Right lobe of liver (tissue), 6 donors: ENCODE measurements at places on chromosomes 3 and 15.

DNA sequence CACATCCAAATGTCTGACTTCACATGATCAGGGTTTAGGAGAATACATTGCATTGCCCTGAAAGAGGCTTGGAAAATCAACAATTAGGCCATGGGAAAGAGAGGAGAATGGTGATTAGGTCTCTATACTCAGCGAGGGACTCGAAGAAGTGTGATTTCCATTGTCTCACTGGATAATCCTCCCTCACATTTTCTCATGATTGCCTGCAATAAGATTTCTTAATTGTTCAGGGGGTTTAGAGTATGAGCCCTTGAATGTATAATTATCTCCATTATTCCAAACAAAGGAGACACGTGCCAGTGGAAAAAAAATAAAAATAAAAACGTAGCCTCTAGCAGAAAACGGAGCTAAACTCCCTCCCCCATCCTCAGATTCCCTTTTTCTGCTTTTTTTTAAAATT lies 173.2 kb downstream of the TPRG1 start:
- DNase-seq = no peak
- H3K36me3 ChIP-seq = no peaks in the 10 kb centered on the region
- H3K27ac ChIP-seq = no peak overlapping the region
- no peak overlapping the region for H3K4me3 ChIP-seq
- H3K27me3 ChIP-seq = no peaks in the 10 kb centered on the region
- H3K4me1 ChIP-seq = no peaks in the 10 kb centered on the region

- H3K27me3 ChIP-seq = no peaks in the 10 kb centered on the region
- peaks cover 8% of the 10 kb centered on the region for H3K4me1 ChIP-seq
- no peaks in the 10 kb centered on the region for H3K36me3 ChIP-seq
- DNase-seq = no peak
These were observed 2.2 kb downstream of the MYRIP start for GRCh38 chr3:39811561-39811960.

DNA sequence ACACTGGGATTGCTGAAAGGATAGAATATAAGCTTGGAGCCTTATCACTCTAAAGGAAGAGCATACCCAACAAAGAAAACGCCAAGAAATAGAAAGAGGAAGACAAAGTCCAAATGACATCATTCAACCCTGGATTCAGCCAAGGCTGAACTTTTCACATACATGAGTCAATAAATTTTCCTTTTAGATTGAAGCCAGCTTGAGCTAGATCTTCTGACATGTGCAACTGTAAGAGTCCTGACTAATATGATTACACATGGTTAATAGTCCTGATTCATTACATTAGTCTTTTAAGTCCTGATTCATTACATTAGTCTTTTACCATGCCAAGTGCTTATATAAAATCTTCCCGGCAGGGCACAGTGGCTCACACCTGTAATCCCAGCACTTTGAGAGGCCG lies 13.6 kb upstream of the DENND6A start:
- H3K36me3 ChIP-seq = no peaks in the 10 kb centered on the region
- H3K27ac ChIP-seq = no peak overlapping the region
- H3K4me1 ChIP-seq = no peaks in the 10 kb centered on the region
- no peaks in the 10 kb centered on the region for H3K27me3 ChIP-seq

DNA sequence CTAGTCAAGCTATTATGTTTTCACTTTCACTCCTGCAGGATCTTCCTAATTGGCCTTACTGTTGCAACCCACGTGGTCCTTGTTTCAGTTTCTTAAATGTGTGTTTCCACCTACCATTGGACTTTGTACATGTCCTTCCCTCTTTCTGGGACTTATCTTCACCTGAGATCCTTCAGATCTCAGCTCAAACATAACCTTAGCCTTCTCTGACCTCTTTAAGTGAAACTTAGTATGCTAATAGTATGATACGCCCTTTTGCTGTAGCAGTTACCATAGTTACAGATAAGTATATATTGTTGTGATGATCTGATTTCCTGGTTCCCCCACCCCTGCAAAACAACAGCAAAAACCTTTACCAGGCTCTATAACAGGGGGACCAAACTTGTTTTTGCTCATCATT lies 35.2 kb downstream of the U2SURP start:
- no peaks in the 10 kb centered on the region for H3K4me1 ChIP-seq
- no peak overlapping the region for H3K27ac ChIP-seq
- H3K36me3 ChIP-seq = peaks cover 35% of the 10 kb centered on the region
- no peaks in the 10 kb centered on the region for H3K27me3 ChIP-seq
- no peak overlapping the region for H3K4me3 ChIP-seq
- no peak for DNase-seq

DNA sequence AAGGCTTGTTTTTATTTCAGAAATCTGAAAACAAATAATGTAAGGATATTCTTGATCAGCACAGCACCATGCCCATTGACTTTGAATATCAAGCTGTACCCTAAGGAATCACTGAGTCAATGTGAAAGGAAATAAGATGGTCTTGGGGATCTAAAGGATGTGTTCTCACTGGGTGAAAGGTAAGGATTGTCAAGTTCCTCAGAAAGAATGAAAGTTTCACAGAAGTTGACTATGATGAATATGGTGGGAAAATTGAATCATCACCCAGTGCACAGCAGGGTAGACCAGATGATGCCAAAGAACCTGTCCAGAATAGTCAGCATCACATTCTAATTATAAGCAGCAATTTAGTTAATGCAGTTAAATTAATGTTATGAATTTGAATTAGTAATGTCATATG lies 16.2 kb downstream of the ERC2 start:
- H3K36me3 ChIP-seq = no peaks in the 10 kb centered on the region
- no peak for DNase-seq
- H3K27me3 ChIP-seq = no peaks in the 10 kb centered on the region
- no peak overlapping the region for H3K4me3 ChIP-seq
- H3K27ac ChIP-seq = no peak overlapping the region
- H3K4me1 ChIP-seq = no peaks in the 10 kb centered on the region

- H3K4me1 ChIP-seq = peaks cover 62% of the 10 kb centered on the region
- H3K36me3 ChIP-seq = no peaks in the 10 kb centered on the region
- DNase-seq = no peak
- H3K4me3 ChIP-seq = no peak overlapping the region
These were observed 25.5 kb upstream of the KLF13 start for GRCh38 chr15:31300981-31301672.

- DNase-seq = no peak
- no peaks in the 10 kb centered on the region for H3K36me3 ChIP-seq
- no peaks in the 10 kb centered on the region for H3K27me3 ChIP-seq
- no peak overlapping the region for H3K27ac ChIP-seq
- no peaks in the 10 kb centered on the region for H3K4me1 ChIP-seq
These were observed 3.1 kb downstream of the RBP2 start for GRCh38 chr3:139473155-139473771.

GRCh38 chr15:54528021-54528420 lies 549.8 kb downstream of the UNC13C start:
- H3K27me3 ChIP-seq = no peaks in the 10 kb centered on the region
- no peak overlapping the region for H3K4me3 ChIP-seq
- H3K4me1 ChIP-seq = no peaks in the 10 kb centered on the region

DNA sequence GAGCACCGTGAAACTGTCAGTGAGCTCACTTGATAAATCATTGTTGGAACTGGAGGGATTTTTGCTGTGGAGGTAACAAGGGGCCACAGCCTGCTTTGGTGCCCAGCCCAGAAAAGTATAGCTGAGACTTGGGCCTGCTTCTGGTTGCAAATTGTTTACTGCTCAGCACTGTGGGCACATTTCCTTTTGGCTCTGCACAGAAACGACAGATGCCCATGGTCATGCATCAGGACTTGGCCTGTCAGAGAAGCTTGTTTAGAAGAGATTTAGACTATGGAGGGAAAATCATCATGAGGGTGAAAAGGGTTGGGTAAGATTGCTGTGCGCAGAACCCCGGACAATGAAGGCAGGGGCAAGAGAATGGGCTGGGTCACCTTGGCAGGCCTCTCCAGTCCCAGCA lies 286.1 kb upstream of the CTNNB1 start:
- H3K27me3 ChIP-seq = no peaks in the 10 kb centered on the region
- H3K27ac ChIP-seq = no peak overlapping the region
- H3K4me1 ChIP-seq = no peaks in the 10 kb centered on the region
- DNase-seq = no peak
- H3K36me3 ChIP-seq = no peaks in the 10 kb centered on the region

GRCh38 chr3:39915027-39915426 lies 105.6 kb downstream of the MYRIP start:
- H3K4me1 ChIP-seq = no peaks in the 10 kb centered on the region
- DNase-seq = no peak
- H3K4me3 ChIP-seq = no peak overlapping the region
- H3K36me3 ChIP-seq = no peaks in the 10 kb centered on the region

DNA sequence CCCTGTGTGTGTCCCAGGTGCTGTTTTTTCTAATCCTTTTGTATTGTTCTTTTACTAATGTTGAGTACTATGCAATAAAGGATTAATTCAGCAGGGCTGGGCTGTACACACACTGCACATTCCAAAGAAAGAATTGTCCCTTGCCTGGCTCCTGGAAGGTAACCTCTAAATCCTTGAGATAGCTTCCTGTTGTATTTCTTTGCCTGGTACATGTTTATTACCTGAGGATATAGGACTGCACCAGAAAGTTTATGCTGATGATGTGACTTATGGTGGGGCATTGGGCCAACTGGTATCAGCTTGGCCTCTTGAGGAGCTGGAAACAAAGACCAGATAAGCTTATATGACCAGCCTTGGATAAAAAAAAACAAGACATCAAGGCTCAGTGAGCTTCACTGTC lies 26.6 kb upstream of the FAN1 start:
- no peaks in the 10 kb centered on the region for H3K4me1 ChIP-seq
- no peaks in the 10 kb centered on the region for H3K27me3 ChIP-seq
- H3K4me3 ChIP-seq = no peak overlapping the region
- no peaks in the 10 kb centered on the region for H3K36me3 ChIP-seq
- H3K27ac ChIP-seq = no peak overlapping the region

GRCh38 chr15:74278207-74278606 lies 42.1 kb downstream of the CCDC33 start:
- H3K4me1 ChIP-seq = no peaks in the 10 kb centered on the region
- H3K27ac ChIP-seq = no peak overlapping the region
- DNase-seq = no peak
- H3K4me3 ChIP-seq = no peak overlapping the region
- no peaks in the 10 kb centered on the region for H3K36me3 ChIP-seq

DNA sequence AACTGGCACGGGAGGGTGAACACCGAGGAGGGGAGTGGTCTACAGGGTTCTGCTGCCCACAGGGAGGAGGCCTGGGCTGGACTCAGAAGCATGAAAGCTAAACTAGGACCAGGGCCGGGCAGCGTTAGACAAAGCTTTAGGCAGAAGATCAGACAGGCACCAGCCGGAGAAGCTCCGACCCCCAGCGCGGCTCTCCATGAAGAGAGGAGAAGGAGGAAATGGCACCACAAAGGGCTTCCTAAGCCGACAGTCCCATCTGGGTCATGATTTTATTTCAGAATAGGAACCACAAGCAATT lies 61.2 kb downstream of the RUBCN start:
- H3K27me3 ChIP-seq = no peaks in the 10 kb centered on the region
- no peak for DNase-seq
- H3K4me1 ChIP-seq = no peaks in the 10 kb centered on the region
- H3K27ac ChIP-seq = no peak overlapping the region

DNA sequence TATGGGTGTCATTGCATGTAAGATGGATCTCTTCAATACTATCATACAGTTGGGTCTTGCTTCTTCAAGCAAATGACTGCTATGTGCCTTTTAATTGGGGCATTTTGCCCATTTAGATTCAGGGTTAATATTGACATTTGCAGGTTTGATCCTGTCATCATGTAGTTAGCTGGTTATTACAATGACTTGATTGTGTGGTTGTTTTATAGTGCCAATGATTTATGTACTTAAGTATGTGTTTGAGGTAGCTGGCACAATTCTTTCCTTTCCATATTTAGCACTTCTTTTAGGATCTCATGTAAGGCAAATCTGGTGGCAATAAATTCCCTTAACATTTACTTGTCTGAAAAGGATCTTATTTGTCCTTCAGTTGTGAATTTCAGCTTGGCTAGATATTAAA lies 267.5 kb downstream of the VGLL3 start:
- DNase-seq = no peak
- H3K27ac ChIP-seq = no peak overlapping the region
- H3K4me3 ChIP-seq = no peak overlapping the region
- no peaks in the 10 kb centered on the region for H3K27me3 ChIP-seq

GRCh38 chr3:44870375-44871061 lies 3.9 kb upstream of the TGM4 start:
- H3K27ac ChIP-seq = peak overlapping the region; percentile 72
- H3K36me3 ChIP-seq = no peaks in the 10 kb centered on the region
- H3K4me1 ChIP-seq = peaks cover 34% of the 10 kb centered on the region
- no peaks in the 10 kb centered on the region for H3K27me3 ChIP-seq
- peak; percentile 96 for DNase-seq

DNA sequence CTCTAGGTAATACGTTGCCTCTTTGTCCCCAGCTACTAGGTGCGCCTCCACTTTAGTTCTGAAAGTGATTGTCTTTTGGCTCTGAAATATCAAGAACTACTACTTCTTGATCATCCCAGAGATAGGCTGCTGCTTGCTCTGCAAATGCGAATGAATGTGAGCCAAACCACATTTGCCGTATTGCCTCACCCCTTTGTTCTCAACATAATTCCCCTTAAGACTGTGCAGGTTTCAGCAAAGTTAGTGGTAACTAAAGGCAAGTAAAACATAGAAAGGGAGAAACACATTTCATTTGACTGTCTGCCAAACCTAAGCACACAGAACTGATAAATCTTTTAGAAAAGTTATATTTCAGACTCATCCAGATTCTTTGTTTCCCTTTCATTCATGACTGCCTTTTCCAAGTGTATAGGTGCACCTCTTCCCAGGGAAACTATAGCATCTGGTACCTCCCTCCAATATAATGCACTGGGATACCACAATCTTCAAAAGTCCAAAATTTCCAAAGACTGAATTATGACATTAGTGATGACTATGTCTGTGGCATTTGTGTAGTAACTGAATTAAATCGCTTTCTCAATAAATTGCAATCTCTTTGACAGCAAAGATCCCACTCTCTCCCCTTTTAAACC lies 720.6 kb upstream of the CBLB start:
- H3K4me3 ChIP-seq = no peak overlapping the region
- DNase-seq = no peak
- no peak overlapping the region for H3K27ac ChIP-seq
- no peaks in the 10 kb centered on the region for H3K27me3 ChIP-seq

- H3K36me3 ChIP-seq = no peaks in the 10 kb centered on the region
- peak overlapping the region; percentile 70 for H3K27ac ChIP-seq
- no peaks in the 10 kb centered on the region for H3K27me3 ChIP-seq
These were observed 916 bp downstream of the IDH3A start for GRCh38 chr15:78149805-78150751.

GRCh38 chr15:39942101-39942752 lies 8.3 kb downstream of the EIF2AK4 start:
- no peaks in the 10 kb centered on the region for H3K36me3 ChIP-seq
- no peak overlapping the region for H3K4me3 ChIP-seq
- DNase-seq = no peak
- H3K27ac ChIP-seq = no peak overlapping the region

DNA sequence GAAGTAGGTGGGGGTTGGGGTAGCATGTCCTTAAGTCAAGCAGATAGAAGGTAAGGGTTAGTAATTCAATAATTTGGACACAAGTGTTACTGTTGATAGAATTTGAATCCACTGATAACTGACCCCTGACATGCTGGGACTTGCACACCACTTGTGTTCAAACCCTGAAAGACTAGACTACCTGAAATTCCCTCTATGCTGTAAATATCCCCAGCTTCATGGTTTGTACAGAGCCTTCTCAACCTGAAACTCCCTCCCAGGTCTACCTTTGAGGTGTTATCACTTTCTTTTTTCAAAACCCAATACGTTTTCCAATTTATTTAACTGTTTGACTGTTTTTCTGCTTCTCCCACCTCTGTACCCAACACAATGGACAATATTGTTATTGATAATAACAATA lies 459.6 kb downstream of the NLGN1 start:
- H3K36me3 ChIP-seq = no peaks in the 10 kb centered on the region
- H3K27me3 ChIP-seq = no peaks in the 10 kb centered on the region
- no peak for DNase-seq
- no peak overlapping the region for H3K4me3 ChIP-seq
- no peak overlapping the region for H3K27ac ChIP-seq
- no peaks in the 10 kb centered on the region for H3K4me1 ChIP-seq
